Activated CD8-positive, alpha-beta T cell treated with anti-CD3 and anti-CD28 coated beads for 36 hours (primary cell): ENCODE measurements at places on chromosomes 4 and X. TPM values are rescaled to one million over a fixed set of nuclear protein-coding genes. Genes with fewer than 3 reads are reported as not detected.
A peak's percentile ranks its signal among the peaks of the same experiment; 100 is the strongest.

TAF7L gene
- not detected for total RNA-seq

STK32B gene
- not detected for total RNA-seq

CDX4 gene
- not detected for total RNA-seq

TSPAN5 gene
- 21.9 TPM for total RNA-seq

DAPP1 gene
- 12.3 TPM for total RNA-seq

VSIG1 gene
- total RNA-seq, result 1.2 TPM

RS1 gene
- not detected for total RNA-seq

MGARP gene
- total RNA-seq, result 0.32 TPM

OPRPN gene
- not detected for total RNA-seq

DNA sequence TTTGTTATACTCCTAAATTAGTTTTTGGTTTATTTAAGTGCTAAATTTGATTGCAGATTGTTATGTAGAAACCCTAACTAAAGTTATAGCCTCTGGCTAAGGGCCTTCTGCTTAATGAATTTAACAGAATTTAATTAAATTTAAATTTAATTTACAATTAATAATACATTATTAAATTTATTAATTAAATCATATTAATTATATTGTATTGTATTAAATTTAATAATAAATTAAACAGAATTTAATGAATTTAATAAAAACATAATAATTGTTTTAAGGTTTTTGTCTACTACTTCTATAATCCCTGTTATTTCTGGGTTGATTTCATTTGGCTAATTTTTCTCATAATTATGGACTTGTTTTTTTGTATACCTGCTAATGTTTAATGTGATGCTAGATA is 141.9 kb upstream of the TECRL start:
- no peak overlapping the region for H3K4me3 ChIP-seq
- H3K4me1 ChIP-seq, result no peaks in the 10 kb centered on the region
- DNase-seq, result no peak
- H3K36me3 ChIP-seq, result no peaks in the 10 kb centered on the region

DNA sequence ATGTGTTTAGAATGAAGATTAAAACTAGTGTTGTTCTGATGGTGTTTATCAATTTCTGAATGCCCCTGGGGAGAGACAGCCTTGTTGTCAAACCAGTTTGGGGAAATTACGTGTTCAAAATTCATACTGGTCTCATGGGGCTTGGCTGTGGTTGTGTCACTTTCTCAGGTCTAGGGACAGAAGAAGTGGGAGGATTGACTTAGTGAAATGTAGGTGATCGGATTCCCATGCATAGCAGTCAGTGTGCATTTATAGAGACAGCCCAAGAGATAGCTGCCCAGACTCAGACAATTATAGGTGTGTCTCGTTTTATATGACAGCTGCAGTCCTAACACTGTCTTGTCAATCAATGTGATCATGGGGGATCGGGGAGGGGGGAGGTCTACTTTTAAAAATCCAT is 94.4 kb upstream of the CLCN4 start:
- no peak overlapping the region for H3K27ac ChIP-seq
- H3K36me3 ChIP-seq, result no peaks in the 10 kb centered on the region
- no peaks in the 10 kb centered on the region for H3K27me3 ChIP-seq
- H3K4me3 ChIP-seq, result no peak overlapping the region
- peaks cover 2% of the 10 kb centered on the region for H3K4me1 ChIP-seq

DNA sequence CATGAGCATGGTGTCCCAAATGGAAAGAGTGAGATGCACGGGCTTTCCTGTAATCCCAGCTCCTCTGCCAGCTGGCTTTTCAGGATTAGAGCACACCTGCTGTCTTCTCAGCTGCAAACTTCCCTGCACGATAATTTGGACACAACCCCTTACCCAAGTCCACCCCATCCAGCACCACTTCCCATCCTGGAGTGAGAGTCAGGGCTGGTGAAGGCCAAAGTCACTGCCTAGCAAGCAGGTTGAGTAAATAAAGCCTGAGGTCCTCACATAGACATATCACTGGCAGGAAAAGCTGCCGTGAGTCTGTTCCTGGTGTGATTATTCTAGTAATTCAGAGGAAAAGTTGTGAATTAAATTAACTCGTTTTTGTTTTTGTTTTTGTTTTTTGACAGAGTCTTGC is 113.9 kb upstream of the MBNL3 start:
- H3K4me3 ChIP-seq, result no peak overlapping the region
- H3K27ac ChIP-seq, result no peak overlapping the region
- DNase-seq, result no peak

- H3K27me3 ChIP-seq, result no peaks in the 10 kb centered on the region
- no peak overlapping the region for H3K4me3 ChIP-seq
- peaks cover 1% of the 10 kb centered on the region for H3K36me3 ChIP-seq
These were observed 10.0 kb upstream of the AFF1 start for GRCh38 chr4:86924811-86925210.

GRCh38 chr4:8117278-8117682 is 41.3 kb downstream of the ABLIM2 start:
- peak; percentile 72 for DNase-seq
- no peak overlapping the region for H3K27ac ChIP-seq
- peaks cover 20% of the 10 kb centered on the region for H3K4me1 ChIP-seq
- H3K27me3 ChIP-seq, result no peaks in the 10 kb centered on the region

DNA sequence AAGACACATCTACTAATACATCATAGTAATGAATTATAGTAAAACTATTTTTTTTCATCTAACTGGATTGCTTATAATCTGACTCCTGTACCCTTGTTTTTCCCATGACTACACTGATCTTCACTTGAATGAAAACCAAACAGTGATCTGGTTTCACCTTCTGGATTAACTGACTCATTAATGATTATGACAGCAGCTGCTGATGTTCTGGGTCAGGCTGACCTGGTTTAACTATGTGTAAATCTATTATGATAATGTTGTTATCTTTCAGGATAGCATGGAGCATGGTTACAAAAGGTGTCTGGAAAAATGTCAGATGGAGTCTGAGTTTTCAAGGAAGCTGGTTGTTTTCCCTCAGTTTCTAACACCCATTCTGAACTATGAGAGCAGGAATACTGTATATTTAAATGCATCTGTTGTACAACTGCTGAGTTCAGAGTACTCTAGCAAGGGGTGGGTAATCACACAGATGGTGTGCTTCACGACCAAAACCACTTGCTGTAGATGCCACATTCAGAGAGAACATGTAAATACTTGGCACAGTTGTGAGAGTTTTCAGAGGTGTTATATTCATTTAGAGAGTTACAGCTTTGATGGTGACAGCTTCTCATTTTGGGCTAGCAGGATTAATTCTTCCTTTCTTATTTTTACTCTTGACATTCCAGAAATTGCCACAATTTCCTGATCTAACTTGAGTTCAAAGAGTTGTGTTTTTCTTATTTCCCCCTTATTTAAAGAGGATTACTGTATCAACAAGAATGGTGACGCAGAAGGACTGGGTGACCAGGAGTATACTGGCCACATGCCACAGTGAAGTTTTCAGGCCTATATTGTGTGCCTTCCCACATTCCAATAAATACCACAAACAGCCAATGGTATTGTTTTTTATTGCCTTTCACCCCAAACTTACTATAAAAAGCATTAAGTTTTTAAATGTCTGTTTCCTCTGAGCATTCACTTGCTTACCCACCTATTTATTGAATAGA is 249.7 kb upstream of the TET2 start:
- H3K4me1 ChIP-seq, result peaks cover 19% of the 10 kb centered on the region
- no peaks in the 10 kb centered on the region for H3K27me3 ChIP-seq
- H3K36me3 ChIP-seq, result peaks cover 2% of the 10 kb centered on the region
- H3K4me3 ChIP-seq, result no peak overlapping the region
- H3K27ac ChIP-seq, result no peak overlapping the region

- no peaks in the 10 kb centered on the region for H3K27me3 ChIP-seq
- peaks cover 27% of the 10 kb centered on the region for H3K4me1 ChIP-seq
- peaks cover 33% of the 10 kb centered on the region for H3K36me3 ChIP-seq
- no peak overlapping the region for H3K4me3 ChIP-seq
- DNase-seq, result no peak
- H3K27ac ChIP-seq, result no peak overlapping the region
These were observed 155.9 kb downstream of the STIM2 start for GRCh38 chr4:27016551-27016950.

DNA sequence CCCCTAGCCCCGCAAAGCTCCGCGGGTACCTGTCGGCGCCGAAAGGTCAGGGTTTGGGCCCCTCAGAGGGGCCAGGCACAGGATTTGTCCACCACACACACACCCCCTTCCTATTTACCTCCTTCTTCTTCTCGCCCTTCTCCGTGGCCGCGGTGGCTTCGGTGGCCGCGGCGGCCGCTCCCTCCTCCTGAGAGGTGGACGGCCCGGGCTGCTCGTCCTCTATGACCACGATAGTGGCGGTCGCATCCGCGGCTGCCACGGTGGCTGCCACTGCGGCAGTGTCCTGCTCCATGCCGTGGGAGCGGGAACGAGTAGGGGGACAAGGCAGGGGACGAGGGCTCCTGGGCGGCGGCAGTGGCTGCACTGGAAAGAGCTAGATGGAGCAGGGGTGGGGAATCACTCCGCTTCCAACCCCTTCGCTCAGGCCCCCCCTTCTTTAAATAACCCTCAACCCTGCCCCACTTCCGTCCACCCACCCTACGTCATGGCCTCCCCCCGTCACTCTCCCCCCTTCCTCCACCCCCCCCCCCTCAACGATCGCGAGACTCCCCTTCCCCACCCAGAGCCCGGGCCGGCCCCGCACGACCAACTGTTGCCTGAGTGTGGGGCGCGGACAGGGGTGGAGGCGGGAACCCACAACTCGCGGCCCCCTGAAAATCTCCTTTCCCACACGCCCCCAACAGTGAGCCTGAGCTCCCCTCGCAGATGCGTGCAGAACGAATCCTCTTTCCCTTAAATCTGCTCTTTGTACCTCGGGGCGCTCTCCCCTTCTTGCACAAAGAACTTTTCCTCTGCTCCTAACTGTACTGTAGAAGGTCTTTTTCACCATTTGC is at the start of gene SMARCA1:
TSS of gene SMARCA1 (minus strand) at position 412 of the 833 bp plus-strand sequence. CDS start at position 292, 120 bp downstream.
- peaks cover 3% of the 10 kb centered on the region for H3K4me1 ChIP-seq
- peak; percentile 5 for DNase-seq
- no peak within 1 kb of the TSS for H3K27ac ChIP-seq
- H3K4me3 ChIP-seq, result peak within 1 kb of the TSS; percentile 72
- H3K36me3 ChIP-seq, result no peaks in the 10 kb centered on the region

- no peak for DNase-seq
- H3K27me3 ChIP-seq, result no peaks in the 10 kb centered on the region
- H3K36me3 ChIP-seq, result no peaks in the 10 kb centered on the region
- H3K4me3 ChIP-seq, result no peak overlapping the region
These were observed 358.5 kb downstream of the SPOCK3 start for GRCh38 chr4:166875821-166876220.

DNA sequence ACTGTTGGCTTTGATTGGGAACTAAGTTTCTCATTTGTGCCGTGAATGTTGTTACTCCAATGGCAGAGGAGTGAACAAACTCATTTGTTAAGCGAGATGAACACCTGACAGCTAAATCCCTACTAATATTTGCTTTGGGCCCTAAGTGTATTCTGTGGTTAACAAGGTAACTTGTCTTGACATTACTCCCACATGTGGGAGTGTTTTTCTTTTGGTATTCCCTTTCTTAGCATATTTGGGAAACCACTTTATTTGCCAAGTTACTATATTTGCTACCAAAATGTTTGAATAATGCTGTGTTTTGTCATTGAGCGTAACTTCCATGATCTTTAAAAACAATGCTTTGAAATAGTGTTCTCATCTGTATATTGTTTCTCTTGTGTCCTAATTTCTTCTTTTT is 82.5 kb downstream of the ARHGAP10 start:
- no peak overlapping the region for H3K27ac ChIP-seq
- H3K36me3 ChIP-seq, result no peaks in the 10 kb centered on the region
- no peaks in the 10 kb centered on the region for H3K27me3 ChIP-seq
- no peak for DNase-seq

DNA sequence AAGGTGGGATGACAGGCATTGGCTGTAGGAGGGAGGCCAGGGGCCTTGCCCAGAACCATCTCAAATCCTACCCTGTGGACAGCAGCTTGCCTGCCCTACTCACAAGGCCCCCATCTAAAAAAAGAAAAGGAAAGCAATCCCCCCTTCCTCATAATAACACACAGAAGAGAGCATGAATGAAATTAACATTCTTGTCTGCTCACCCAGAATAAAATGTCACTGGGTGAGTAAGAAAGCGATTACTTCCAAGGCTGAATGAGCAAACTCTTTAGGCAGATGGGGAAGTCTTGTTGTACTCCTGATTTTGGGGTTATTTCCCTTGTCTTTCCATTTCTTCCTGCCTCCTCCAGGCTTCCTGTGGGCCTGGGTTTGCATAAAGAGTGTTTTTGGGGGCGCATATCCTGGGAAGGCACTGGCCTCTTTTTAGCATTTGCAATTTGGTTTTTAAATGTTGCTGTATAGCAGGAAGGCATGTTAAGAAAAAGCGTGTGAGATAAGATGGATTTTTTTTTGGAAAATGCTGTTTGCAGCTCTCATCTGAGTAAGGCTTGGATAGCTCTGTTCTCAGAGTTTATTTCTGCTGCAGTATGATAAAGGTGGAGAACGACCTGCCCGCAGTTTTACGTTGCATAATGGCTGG is 248.3 kb upstream of the GATB start:
- no peak overlapping the region for H3K4me3 ChIP-seq
- H3K36me3 ChIP-seq, result no peaks in the 10 kb centered on the region
- no peak for DNase-seq
- H3K27ac ChIP-seq, result no peak overlapping the region
- H3K4me1 ChIP-seq, result peaks cover 27% of the 10 kb centered on the region

DNA sequence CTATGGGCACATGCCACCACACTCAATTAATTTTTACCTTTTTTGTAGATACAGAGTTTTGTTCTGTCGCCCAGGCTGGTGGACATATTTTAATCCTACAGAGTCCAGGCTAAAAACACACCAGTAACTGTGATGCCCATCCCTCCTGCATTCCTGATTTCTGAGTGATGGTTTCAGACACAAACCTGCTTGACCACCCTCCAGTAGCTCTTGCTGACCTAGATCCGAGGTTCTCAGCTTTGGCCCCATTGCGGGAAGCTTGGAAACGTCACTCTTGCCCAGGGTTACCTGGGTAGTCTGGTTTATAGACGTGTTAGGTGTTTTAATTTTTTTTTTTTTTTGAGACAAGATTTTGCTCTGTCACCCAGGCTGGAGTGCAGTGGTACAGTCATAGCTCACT is 7.5 kb downstream of the CD99 start:
- peaks cover 70% of the 10 kb centered on the region for H3K36me3 ChIP-seq
- H3K4me1 ChIP-seq, result peaks cover 93% of the 10 kb centered on the region
- no peak for DNase-seq
- peak overlapping the region; percentile 54 for H3K4me3 ChIP-seq
